ENCODE measurements at places on chromosomes 3 and 15.

GRCh38 chr15:98655732-98656131 lies 7.4 kb downstream of the IGF1R start:
- DNase-seq = no peak

DNA sequence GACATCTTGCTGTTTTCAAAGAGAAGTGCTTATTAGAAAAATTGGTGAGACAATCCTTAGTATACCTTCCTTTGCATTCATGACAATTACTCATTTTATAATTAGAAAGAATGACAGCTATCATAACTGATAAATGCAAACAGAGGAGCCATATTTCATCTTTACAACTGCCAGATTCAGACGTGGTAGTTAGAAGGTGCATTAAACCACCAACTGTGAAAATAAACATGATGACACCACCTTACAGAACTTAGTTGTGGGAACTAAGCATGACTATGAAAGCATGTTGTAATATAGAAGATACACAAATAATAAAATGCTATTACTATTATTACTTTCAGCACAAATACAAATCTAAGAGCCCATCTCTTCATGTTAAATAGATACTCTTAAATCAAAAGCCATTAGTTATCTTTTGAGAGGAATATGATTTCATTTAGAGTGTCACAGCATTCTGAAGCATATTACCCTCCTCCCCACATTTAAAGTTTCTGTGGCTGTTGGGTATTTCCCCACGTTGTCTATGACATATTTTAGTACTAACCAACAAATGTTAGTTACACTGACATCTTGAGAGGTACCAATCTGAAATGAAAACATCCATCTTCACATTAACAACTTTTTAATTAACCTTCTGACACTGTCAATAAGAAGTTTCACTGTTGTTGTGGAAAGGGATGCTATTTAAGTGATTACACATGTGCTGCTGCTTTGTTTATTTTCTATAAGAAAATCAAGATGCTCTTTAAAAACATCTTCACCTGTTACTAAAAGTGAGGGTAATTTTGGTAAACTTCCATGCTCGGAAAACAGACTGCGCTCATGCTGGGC lies 163.8 kb downstream of the LSAMP start:
- no peak for DNase-seq

DNA sequence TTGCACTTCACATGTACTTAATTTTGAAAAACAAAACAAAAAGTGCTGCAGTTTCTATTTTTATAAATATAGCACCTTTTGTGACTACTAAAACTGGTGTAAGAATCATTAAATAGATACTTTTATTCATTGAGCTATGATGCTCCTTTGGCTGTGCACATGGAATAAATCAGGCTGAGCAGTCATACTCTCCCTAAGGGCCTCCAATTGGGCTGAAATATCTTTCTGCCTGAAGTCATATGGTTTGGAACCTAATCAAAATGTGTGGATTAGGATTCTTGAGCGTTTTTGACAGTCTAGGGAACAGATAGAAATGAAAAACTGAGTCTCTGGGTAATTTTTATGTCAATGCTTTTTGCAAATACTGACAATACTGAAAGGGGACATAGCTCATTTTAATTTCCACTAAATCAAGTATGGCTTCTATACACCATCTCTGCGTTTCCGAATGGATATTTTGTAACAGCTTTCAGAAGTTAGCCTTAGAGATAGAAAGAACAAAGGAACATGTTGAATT lies 392.2 kb upstream of the ROBO1 start:
- no peak for DNase-seq

DNA sequence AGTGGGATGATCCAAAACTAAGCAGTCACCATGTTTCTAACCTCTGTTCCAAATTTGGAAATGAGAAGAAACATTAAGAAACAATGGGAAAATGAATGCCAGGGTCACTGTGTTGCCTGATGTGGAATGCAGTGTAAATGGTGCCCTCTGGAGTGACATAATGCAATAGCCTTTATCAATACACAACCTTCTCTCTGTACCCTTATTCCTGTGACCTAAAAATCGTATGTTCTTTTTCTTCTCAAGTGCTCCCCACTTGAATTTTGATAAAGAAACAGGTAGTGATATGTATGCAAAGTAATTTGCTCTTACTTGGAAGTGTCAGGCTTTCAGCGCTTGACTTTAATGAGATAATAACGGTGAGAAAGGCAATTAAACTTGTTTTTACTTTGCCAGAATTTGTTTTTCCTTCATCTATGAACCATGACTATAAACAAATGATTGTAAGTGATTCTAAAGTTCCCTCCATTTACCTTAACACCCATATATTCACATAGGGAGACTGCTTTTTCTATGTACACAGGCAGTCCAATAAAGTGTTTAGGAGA lies 145.8 kb upstream of the THRB start:
- DNase-seq = no peak
